Stimulated activated naive B cell treated with anti-CD40 and anti-IgM and Interleukin-4, amounts not matched to agents 10 μg/mL and 1 μg/mL and 100 μg/mL, for 72 hours (primary cell): ENCODE measurements at places on chromosomes 12 and 14.

DNA sequence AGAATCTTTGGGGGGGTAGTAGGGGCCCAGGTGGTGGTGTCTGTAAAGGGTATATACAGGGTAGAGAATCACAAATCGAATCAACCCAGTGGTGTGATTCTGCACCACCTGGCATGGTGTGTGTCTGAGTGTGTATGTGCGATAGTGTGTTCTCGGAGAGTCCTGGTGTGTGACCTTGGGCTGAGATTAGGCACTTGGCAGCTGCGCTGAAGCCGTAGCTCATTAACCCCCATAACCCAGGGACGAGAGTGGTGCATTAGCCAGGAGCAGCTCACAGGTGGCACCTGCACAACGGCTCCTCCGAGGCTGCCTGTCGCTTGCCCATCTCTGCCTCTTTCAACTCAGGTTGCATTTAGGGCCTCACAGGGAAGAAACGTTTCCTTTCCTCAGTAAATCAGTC is 15.6 kb upstream of the TESC start:
- H3K27me3 ChIP-seq = peaks cover 7% of the 10 kb centered on the region
- H3K4me1 ChIP-seq = peaks cover 6% of the 10 kb centered on the region
- no peak overlapping the region for H3K27ac ChIP-seq
- H3K36me3 ChIP-seq = no peaks in the 10 kb centered on the region
- no peak overlapping the region for H3K4me3 ChIP-seq

DNA sequence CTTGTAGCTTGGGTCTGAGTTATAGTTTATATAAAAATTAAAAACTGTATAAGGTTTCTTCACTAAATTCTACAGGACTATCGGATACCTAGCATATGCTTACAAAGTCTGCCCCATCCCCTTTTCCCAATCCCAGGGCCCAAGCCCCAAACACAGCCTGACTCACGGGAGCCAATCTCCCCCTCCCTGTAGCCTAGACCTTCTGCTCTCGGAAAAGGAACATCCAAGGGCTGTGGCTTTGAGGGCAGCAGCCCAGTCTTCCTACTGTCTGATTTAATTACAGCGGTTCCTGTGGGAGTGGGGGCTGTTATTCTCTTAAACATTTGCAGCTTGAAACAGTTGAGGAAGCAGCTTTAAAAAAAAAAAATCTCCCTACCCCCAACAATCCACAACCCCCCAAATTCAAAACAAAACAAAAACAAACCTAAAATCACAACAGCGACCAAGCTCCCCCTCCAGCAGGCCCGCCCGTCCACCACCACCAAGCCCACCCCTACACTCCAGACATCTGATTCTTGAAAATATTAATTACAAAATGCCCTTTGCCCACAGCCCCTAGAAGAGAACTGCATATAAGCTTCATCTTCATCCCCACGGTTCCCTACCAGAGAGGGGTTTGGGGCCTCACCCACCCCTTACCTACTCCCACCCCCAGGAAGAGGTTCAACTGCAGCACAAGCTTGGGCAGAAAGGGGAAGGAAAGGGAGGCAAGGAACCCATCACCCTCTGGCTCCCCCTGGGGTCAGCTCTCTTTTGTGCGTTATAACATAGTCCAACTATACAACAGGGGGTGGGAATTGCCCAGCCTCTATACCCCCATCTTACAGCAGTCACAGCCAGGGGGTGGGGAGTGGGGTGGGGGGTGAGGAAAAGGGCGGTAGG is 1.1 kb upstream of the PRKAG1 start:
- peak overlapping the region; percentile 75 for H3K4me3 ChIP-seq
- H3K4me1 ChIP-seq = peaks cover 47% of the 10 kb centered on the region
- peak overlapping the region; percentile 92 for H3K27ac ChIP-seq

DNA sequence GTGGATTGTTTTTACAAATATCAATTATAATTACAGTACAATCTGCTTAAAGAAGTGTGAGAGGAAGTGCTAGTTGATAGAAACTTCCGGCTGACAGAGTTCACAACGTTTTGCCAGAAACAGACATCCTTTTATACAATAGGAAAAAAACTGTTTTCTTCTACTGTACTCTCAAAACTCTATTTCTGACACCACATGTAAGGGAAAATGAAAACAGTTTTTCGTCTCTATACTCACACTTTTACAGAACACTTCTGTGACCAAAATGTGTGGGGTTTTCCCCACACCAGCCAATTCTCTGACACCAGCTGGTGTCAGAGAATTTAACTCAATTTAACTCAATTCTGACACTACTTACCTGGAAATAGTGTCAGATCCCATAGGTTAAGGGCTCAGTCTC is 24.2 kb upstream of the HIF1A start:
- H3K36me3 ChIP-seq = no peaks in the 10 kb centered on the region
- DNase-seq = no peak
- peak overlapping the region; percentile 51 for H3K4me3 ChIP-seq
- H3K27me3 ChIP-seq = no peaks in the 10 kb centered on the region

GRCh38 chr12:132747896-132748295 is 13.7 kb downstream of the ANKLE2 start:
- DNase-seq = no peak
- H3K4me3 ChIP-seq = no peak overlapping the region
- no peaks in the 10 kb centered on the region for H3K27me3 ChIP-seq
- no peak overlapping the region for H3K27ac ChIP-seq
- peaks cover 7% of the 10 kb centered on the region for H3K4me1 ChIP-seq

- no peaks in the 10 kb centered on the region for H3K4me1 ChIP-seq
- no peak overlapping the region for H3K27ac ChIP-seq
- no peaks in the 10 kb centered on the region for H3K36me3 ChIP-seq
- no peak for DNase-seq
- no peak overlapping the region for H3K4me3 ChIP-seq
- no peaks in the 10 kb centered on the region for H3K27me3 ChIP-seq
Observed at GRCh38 chr14:40983604-40984003, 623.1 kb upstream of the LRFN5 start.

- H3K36me3 ChIP-seq = no peaks in the 10 kb centered on the region
- no peaks in the 10 kb centered on the region for H3K4me1 ChIP-seq
- DNase-seq = no peak
- H3K27ac ChIP-seq = no peak overlapping the region
- no peak overlapping the region for H3K4me3 ChIP-seq
- H3K27me3 ChIP-seq = peaks cover 19% of the 10 kb centered on the region
Observed at GRCh38 chr12:106643000-106643399, 60.2 kb downstream of the RFX4 start.

GRCh38 chr12:68977335-68977734 is 44.4 kb upstream of the CPM start:
- no peak for DNase-seq
- H3K4me1 ChIP-seq = peaks cover 16% of the 10 kb centered on the region
- H3K36me3 ChIP-seq = no peaks in the 10 kb centered on the region
- no peaks in the 10 kb centered on the region for H3K27me3 ChIP-seq
- H3K27ac ChIP-seq = no peak overlapping the region

- peaks cover 25% of the 10 kb centered on the region for H3K27me3 ChIP-seq
- H3K27ac ChIP-seq = no peak overlapping the region
Observed at GRCh38 chr12:5554711-5555110, 122.8 kb downstream of the NTF3 start.

- peaks cover 2% of the 10 kb centered on the region for H3K36me3 ChIP-seq
- no peak for DNase-seq
- no peak overlapping the region for H3K27ac ChIP-seq
- no peaks in the 10 kb centered on the region for H3K4me1 ChIP-seq
Observed at GRCh38 chr12:46332260-46332659, 40.3 kb downstream of the SLC38A2 start.

DNA sequence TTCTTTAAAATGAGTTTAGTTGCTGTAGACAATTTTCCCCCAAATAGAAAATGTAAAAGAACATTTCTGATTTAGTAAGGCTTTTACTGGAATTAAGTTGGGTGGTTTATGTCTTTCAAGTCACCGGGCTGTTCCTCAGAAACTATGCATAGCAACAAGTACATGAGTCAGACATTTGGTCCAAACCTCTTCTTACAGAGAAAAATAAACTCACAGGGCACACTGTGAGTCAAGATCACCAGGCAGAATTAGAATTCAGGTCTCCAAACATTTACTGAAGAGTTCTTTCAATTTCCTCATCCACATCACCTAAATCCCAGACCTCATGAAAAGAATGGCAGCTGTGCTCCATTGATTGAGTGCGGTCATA is 476.1 kb upstream of the SOX5 start:
- no peaks in the 10 kb centered on the region for H3K27me3 ChIP-seq
- no peaks in the 10 kb centered on the region for H3K36me3 ChIP-seq
- no peak for DNase-seq
- peaks cover 13% of the 10 kb centered on the region for H3K4me1 ChIP-seq
- no peak overlapping the region for H3K4me3 ChIP-seq
- H3K27ac ChIP-seq = no peak overlapping the region

DNA sequence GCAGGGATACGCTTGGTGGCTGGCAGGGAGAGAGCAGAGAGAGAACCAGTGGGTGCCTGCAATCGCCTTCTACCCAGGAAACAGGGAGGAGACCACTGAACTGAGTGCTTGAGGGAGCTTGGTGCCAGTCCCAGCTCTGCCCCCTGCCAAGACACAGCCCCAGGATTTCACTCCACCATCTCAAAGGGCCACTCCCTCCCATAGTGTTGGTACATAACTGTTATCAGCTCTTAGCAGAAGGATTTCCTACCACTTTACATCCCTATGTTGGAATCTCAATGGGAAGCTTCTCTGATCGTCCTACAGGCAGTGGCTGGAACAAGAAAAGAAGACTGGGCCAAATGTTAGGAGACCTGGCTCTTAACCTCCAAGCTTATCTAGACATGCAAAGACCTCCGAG is 157.4 kb upstream of the FOXN3 start:
- no peak overlapping the region for H3K4me3 ChIP-seq
- no peak for DNase-seq
- no peaks in the 10 kb centered on the region for H3K27me3 ChIP-seq
- H3K36me3 ChIP-seq = peaks cover 21% of the 10 kb centered on the region
- peaks cover 25% of the 10 kb centered on the region for H3K4me1 ChIP-seq

- H3K36me3 ChIP-seq = no peaks in the 10 kb centered on the region
- H3K4me3 ChIP-seq = no peak overlapping the region
- no peaks in the 10 kb centered on the region for H3K4me1 ChIP-seq
- no peak overlapping the region for H3K27ac ChIP-seq
- DNase-seq = no peak
Observed at GRCh38 chr14:37819155-37820015, 224.0 kb downstream of the TTC6 start.

GRCh38 chr12:21773263-21773741 is 1.2 kb downstream of the KCNJ8 start:
- peaks cover 53% of the 10 kb centered on the region for H3K27me3 ChIP-seq
- no peak overlapping the region for H3K27ac ChIP-seq
- no peaks in the 10 kb centered on the region for H3K36me3 ChIP-seq
- no peak overlapping the region for H3K4me3 ChIP-seq
- DNase-seq = no peak

- no peaks in the 10 kb centered on the region for H3K27me3 ChIP-seq
- peaks cover 29% of the 10 kb centered on the region for H3K36me3 ChIP-seq
- H3K4me3 ChIP-seq = no peak overlapping the region
- peaks cover 8% of the 10 kb centered on the region for H3K4me1 ChIP-seq
- no peak for DNase-seq
- H3K27ac ChIP-seq = no peak overlapping the region
Observed at GRCh38 chr14:105445901-105446845, 26.5 kb downstream of the MTA1 start.

DNA sequence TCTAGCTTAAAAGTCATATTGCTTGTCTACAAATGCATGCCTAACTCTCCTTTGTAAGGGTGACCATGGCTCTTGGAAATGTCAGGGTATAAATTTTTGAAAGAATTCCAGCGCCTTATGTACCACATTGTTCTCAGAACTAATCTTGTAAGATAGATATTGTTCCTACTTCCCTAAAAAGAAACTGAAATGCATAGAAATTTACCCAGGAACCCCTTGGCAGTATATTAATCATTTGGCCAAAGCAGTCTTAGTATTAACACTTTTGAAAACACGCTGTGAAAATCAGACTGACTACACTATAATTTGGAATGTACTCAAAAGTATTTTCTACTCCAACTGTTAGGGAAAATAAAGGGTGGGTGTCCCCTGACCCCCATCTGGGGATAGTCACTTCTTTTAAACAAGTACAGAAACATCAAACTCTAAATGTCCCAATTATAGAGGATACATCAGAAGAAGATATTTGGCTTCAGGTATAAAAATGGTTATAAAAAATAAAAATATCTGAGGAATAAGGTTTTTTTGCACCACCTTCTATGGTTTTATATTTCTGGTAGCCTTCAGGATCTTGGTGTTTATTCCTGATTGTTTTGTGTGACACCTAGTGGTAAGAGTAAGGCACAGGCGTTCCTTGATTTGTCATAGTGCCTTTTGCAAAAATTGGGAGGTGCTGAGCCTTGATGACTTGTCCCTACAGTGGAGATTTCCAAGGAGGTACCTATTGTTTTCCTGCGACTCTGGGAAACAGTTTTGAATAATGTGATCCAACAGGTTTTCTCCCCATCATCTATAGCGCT is 2.2 kb upstream of the NFKBIA start:
- peaks cover 25% of the 10 kb centered on the region for H3K36me3 ChIP-seq
- no peaks in the 10 kb centered on the region for H3K27me3 ChIP-seq
- no peak for DNase-seq
- H3K27ac ChIP-seq = peak overlapping the region; percentile 4

GRCh38 chr14:92368001-92368400 is 45.0 kb downstream of the SLC24A4 start:
- H3K27me3 ChIP-seq = peaks cover 51% of the 10 kb centered on the region
- no peak overlapping the region for H3K27ac ChIP-seq
- DNase-seq = no peak
- no peak overlapping the region for H3K4me3 ChIP-seq
- H3K4me1 ChIP-seq = no peaks in the 10 kb centered on the region
